Esophagus squamous epithelium (tissue), 5 donors: ENCODE measurements at places on chromosomes 4 and X.
A peak's percentile ranks its signal among the peaks of the same experiment; 100 is the strongest.

DNA sequence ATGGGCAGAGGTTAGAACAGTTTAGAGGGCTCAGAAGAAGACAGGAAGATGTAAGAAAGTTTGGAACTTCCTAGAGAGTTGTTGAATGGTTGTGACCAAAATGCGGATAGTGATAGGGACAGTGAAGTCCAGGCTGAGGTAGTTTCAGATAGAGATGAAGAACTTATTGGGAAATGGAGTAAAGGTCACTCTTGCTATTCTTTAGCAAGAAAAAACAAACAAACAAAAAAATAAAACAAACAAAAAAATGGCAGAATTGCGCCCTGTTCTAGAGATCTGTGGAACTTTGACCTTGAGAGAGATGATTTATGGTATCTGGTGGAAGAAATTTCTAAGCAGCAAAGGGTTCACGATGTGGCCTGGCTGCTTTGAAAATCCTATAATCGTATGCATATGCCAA, 185.1 kb upstream of the SFRP2 start:
- DNase-seq: no peak

- no peak for DNase-seq
Observed at GRCh38 chr4:16142598-16143310, 58.9 kb upstream of the PROM1 start.

DNA sequence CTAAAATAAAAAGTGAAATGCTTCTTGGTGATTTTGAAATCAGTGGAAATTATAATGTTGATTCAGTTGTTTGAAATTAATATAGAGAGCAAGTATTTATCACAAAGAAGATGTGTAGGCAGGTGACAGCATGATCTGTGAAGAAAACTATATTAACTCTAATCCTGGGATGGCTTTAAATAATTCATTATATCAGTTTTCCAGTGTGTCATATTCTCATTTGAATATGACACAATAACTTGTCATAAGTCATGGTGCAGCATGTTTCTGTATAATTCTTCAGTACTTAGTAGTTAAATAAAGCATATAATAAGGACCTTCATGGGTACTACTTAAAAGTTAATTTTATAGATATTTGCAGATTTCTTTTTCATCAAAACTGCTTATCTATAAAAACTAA, 573.6 kb downstream of the INPP4B start:
- DNase-seq: no peak

DNA sequence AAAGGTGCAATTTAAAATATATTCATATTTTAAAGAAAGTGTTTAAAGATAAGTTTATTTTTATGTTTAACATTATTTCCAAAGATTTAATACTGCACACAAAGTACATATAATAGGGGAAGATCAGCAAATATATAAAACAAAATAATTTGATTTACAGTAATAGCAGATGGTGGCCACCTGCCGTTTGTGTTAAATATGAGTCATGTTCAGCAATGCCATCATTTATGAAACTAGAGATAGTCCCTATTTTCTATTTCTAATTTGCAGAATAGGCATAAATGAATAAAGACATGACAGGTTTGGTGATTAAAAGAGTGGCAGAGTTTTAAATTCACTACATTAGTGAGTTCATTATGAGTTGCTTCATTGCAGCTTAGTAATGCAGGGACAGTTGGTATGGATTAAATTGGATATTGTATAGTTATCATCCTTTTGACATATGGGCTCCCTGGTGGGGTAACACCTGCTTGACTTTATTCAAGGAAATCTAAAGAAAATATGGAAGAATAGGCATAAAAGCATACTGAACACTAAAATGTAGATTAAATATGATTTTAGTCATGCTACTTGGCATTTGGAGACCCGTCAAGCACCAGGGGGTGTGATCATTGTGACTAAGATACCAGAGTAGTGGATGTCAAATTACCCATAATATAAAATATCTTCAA, 78.8 kb upstream of the BANK1 start:
- DNase-seq: no peak

DNA sequence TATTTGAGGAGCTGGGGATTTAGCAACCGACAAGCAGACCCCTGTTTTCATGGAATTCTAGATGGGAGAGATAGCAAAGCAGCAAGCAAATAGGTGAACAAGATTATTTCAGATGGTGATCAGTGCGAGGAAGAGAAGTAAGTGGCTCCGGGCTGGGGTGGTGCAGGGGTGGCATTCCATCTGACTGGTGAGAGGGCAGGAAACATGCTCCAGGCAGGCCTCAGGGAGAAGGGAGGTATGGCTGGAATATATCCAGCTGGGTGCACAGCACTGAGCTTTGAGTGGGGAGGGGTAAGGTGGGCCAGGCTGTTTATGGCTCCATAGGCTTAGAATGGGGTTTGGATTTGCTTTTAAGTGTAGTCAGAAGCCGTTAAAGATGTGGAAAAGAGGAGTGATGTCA, 21.2 kb downstream of the PTTG2 start:
- no peak for DNase-seq

DNA sequence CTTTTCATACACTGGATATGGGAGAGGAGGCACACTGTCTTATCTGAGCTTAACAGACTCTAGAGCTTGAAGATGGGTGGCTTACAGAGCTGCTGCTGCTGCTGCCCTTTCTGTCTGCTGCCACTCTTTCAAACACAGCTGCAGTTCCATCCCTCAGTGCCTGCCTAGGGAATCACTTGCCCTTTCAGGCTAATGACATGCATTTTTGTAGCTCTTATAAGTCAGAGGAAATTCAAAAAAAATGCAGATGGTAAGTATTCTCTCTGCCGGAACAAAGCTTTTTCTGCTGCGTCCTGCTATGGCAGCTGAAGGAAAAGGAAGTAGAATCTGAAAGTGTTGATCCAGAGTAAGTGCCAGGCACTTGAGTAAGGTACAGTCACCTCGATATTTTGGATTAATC, 460.4 kb upstream of the DIAPH2 start:
- DNase-seq: no peak

GRCh38 chrX:136528645-136529315, 3.2 kb upstream of the VGLL1 start:
- DNase-seq: no peak

DNA sequence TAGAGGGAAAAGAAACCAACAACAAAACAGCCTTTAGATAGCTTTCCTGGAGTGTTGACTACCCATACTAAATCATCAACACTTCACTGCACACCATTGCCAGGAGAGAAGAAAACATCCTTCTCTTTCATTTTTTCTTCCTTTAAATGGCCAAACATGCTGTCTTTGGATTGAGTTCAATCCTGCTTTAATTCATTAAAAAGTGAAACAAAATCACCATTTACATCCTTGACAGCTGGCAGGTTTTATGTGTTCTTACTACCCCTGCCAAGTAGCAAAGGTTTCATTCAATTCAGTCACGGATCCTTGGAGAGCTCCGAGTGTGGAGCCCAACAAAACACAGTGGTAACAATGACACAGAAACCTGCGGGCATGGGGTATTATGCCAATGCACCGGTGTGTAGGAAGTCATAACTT, 568.3 kb downstream of the ANKRD50 start:
- DNase-seq: no peak

- no peak for DNase-seq
Observed at GRCh38 chr4:55321707-55322264, 24.3 kb upstream of the SRD5A3 start.

DNA sequence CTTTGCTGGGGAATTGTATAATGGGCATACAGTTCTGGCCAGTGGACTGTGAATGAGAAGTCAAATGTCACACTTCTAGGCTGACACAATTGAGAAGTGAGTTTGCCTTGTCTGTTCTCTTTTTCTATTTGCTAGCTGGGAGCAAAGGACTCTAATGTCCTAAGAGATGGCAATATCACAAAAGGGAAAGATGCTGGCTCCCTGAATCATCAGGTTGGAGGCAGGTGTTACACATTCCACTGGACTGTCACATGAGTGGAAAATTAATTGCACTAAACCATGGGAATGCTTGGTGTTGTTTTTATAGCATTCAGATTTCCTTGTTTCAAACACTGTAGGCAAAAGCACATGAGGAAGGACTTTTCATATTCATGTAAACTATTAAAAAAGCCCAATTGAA, 388.3 kb downstream of the ADAM29 start:
- no peak for DNase-seq

- DNase-seq: no peak
Observed at GRCh38 chr4:123750044-123750443, 353.4 kb downstream of the SPRY1 start.

DNA sequence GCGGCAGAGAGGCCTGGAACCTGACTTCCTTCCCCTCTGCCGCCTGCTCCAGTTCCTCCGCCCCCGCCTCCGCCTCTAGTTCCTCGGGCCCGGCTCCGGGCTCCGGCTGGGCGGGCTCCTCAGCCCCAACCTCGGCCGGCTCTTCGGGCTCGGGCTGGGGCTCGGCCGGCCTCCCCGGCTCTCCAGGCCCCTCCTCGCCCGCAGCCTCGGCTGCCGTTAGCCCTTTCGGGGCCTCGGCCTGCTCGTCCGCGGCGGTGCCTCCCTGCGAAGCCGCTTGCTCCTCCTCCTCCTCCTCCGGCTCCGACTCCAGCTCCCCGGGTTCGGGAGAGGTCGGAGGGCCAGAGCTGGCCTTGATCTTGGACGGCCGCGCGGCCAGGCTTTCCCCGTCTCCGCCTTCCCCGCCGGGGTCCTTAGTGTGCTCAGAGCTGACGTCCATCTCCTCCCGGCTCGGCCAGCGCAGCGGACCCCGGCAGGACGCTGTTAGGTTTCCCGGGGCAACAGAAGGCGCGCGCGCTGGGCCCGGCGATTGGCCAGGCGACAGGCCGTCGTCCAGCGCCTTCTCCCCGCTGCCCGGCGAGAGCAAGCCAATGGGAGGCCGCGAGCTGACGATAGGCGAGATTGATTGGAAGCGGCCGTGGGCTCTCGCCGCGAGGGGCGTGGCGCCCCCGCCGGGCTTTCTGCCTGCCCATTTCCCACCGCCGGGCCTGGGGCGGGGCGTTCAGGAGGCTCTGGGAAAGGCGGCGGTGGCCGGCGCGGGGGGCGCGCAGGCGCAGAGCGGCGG, 479 bp upstream of the TADA2B start:
- peak; percentile 71 for DNase-seq

DNA sequence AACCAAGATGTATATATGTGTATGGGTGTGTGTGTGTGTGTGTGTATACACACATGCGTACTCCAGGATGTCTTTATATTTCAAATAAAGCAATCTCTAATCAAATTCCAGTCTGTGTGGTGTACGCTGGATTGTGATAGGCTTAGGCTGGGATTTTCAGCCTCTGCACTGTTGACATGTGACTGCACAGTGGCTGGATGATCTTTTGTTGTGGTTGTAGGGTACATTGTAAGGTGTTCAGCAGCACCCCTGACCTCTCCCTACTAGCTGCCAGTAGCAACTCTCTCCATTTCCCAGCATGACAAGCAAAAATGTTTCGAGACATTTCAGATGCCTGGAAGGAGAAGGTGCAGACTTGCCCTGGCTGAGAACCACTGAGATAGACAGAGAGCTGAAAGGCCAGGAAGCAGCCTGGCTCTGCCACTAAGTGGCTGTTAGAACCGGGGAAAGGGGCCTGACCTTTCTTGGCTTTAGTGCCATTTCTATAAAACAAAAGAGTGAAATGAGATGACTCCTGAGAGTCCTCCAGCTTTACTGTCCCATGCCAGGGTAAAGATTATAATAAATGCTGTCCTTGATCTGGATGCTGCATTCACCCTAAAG, 10.5 kb downstream of the PGM2 start:
- DNase-seq: no peak

DNA sequence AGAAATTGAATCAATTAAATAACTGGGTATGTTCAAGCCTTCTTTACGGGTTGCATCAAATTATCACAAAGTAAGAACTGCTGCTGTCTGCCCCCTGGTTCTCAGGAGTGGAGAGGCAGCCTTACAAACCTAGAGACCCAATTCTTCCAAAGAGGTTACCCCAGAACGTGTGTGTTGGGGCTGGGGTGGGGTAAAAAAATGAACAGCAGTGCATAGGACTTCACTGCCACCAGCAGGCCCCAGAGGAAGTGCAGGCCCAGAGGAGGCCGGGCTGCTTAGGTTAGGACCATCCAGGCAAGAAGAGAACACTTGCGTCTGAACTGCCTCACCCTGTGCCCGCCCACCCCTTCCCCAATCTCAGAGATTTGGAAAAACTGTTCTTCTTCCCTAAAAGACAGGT, 1.5 kb upstream of the NWD2 start:
- DNase-seq: no peak

DNA sequence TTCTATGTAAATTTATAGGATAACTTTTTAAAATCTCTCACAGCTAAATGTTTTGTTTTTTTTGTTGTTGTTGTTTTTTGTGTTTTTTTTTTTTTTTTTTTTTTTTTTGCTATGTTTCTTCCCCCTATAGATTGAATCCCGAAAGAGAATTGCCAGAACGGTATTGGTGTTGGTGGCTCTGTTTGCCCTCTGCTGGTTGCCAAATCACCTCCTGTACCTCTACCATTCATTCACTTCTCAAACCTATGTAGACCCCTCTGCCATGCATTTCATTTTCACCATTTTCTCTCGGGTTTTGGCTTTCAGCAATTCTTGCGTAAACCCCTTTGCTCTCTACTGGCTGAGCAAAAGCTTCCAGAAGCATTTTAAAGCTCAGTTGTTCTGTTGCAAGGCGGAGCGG, 4.1 kb downstream of the BRS3 start:
- DNase-seq: no peak

DNA sequence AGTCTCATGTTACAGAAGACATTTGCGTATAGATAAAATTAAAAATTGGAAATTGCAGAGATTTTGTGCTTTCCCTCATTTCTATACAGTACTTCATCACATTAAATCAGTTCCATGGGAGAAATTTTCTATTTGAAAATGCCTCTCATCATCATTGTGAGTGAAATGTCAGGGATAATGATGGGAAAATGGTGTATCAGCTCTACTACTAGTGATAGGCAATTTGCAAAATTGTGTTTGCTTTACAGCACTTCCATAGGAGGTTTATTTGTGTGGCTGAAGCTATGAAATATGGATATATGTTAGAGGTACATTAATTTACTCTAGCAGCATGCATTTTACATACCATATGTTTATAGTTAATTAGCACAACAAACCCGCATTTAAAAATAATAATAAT, 21.0 kb upstream of the ANAPC4 start:
- DNase-seq: no peak

GRCh38 chrX:101203761-101204351, 15.7 kb upstream of the DRP2 start:
- DNase-seq: no peak

- no peak for DNase-seq
Observed at GRCh38 chrX:11787564-11787963, 29.5 kb downstream of the MSL3 start.

DNA sequence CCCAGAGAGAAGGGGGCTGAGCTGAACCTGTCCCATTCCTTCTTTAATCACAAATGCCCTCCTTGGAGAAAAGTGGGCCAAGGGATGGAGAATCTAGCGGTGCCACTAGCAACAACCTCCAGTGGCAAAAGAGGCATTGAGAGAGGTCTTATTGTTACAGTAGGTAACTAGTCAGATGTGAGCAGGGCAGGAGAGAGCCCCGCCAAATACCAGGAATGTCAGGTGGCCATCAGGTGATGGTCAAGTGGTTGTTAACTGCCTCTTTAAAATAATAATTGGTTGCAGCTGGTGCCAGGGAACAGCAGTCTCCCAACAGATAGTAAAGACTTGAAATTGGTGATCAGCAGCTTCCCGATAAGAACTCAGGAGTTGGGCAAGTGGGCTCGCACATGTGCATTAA, 116.1 kb downstream of the EVC2 start:
- DNase-seq: no peak
